ENCODE measurements at places on chromosomes 7 and 10.

DNA sequence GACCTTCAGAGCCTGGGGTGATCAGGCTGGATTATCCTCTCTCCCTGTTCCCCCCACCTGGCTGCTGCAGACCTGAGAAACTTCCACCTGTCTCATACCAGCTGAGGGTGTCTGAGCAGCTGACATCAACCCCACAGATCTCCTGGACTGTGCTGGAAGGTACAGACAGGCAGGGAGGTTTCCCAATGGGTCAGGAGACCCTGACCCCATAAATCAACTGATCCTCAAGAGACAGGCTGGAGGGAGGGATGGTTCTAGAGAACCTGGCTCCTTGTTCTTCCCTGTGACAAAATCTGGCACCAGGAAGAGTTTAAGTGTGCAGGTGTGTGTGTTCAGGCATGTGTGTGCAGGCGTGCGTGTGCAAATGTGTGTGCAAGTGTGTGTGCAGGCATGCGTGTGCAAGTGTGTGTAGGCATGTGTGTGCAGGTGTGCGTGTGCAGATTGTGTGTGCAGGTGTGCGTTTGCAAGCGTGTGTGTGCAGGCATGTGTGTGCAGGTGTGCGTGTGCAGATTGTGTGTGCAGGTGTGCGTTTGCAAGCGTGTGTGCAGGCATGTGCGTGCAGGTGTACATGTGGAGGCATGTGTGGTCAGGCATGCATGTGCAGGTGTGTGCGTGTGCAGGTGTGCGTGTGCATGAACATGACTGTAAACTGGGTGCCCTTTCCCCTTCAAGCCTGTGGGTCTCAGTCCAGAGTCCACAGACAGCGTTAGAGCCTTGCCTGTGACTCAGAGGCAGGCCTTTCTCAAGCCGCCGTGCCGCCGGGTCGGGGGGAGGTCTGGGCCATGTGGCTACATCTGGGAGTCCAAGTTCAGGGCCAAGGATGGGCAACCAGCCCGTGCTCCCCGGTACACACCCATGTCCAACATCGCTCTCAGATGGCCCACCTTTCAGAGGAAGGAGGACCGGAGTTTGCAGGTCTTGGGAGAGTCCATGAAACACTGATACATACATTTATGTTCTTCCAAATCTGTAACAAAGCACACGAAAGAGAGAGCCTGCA is 50.1 kb upstream of the ELN start:
- peak; percentile 54 for DNase-seq

GRCh38 chr7:12907774-12908173 is 220.3 kb downstream of the ARL4A start:
- no peak for DNase-seq

DNA sequence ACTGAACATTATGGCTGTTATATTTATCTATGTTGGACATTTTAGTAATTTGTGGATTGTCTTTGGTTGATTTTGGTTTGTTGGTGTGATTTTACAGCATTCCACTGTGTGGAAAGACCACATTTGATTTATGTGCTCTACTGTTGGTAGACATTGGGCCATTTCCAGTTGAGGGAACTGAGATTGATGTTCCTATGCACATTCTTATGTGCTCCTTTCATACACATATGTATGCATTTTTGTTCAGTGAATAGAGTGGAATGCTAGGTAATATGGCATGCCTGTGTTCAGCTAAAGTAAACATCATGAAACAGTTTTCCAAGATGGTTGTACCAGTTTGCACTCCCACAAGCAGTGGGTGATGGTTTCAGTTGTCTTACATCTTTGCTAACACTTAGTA is 15.1 kb downstream of the CACNB2 start:
- peak; percentile 48 for DNase-seq

DNA sequence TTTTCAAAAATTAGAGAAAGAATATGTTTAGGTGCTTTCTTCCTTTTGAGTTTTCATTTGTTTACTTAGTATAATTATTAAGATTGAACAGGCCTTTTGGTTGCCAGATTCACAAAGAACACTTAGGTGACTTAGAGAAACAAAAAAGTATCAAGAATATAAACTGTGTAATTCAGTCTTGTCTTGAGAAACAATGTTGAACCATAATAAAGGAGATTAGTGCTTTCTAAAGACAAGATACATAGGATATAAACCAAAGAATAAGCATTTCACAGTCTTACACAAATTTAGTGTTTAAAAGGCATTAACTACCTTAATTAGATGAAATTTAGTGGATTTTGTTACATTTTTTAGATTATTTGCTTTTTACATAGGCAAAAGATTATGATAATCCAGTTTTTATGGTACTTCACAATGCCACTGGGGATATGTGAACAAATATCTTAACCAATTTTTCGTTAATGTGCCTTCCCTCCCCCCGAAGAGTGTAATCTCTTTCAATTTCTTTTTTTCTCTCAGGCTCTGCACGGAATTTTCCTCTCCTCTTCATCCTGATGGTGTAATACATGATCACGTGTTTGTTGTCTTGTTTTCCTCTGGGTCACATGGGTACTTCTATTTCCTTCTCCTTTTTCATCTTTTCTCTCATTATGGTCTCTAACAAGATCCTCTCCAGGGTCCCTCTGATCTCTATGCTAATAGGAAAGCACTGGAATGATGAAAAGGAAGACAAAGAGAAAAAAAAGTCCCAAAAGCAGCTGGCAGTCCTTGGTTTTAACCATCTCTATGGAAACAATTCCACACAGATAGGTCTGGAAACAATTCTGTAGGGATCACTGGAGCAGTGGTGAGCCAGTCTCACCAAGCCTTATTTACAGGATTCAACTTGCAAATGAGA is 3.7 kb upstream of the HNRNPH3 start:
- peak; percentile 79 for DNase-seq

GRCh38 chr10:15254808-15255648 is 86.5 kb upstream of the NMT2 start:
- no peak for DNase-seq

DNA sequence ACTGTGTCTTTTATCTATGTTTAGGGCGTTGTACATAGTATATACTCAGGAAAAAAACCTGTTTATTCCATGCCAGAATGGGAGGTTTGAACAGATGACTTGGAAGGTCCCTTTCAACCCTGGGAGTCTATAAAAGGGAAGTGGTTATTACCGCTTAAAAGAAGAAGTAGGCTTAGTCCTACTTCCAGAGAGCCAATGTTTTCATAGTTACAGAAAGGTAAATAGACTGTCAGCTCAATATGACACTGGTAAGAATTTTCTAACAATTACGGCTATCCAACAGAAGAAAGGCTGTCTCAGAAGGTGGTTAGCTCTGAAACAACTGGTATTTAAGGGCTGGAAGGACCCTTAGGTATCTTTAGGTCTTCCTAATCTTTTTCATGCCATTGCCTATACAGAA is 1.1 kb upstream of the TFAM start:
- no peak for DNase-seq

- no peak for DNase-seq
Measured at GRCh38 chr7:38757931-38758330, 126.8 kb upstream of the AMPH start.

- peak; percentile 80 for DNase-seq
Measured at GRCh38 chr10:69446650-69447151, 4.6 kb upstream of the TSPAN15 start.

DNA sequence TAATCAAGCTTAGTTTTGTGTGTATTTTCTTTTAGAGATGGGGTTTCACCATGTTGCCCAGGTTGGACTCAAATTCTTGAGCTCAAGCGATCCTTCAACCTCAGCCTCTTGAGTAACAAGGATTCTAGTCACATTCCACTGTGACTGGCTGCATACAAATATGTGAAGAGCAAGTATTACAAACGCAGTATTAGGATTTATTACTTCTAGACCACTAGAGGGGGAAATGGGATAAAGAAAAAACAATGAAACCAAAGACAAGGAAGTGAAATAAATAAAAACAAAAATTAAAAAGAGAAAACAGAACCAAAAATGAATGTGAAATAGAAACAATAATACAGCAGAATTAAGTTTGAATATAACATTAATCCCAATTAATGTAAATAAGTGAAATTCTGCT is 308.7 kb downstream of the ANKRD30A start:
- DNase-seq, result no peak

GRCh38 chr7:16691241-16691640 is 45.3 kb downstream of the BZW2 start:
- DNase-seq, result no peak

- no peak for DNase-seq
Measured at GRCh38 chr7:107100824-107101223, 56.3 kb downstream of the PRKAR2B start.

DNA sequence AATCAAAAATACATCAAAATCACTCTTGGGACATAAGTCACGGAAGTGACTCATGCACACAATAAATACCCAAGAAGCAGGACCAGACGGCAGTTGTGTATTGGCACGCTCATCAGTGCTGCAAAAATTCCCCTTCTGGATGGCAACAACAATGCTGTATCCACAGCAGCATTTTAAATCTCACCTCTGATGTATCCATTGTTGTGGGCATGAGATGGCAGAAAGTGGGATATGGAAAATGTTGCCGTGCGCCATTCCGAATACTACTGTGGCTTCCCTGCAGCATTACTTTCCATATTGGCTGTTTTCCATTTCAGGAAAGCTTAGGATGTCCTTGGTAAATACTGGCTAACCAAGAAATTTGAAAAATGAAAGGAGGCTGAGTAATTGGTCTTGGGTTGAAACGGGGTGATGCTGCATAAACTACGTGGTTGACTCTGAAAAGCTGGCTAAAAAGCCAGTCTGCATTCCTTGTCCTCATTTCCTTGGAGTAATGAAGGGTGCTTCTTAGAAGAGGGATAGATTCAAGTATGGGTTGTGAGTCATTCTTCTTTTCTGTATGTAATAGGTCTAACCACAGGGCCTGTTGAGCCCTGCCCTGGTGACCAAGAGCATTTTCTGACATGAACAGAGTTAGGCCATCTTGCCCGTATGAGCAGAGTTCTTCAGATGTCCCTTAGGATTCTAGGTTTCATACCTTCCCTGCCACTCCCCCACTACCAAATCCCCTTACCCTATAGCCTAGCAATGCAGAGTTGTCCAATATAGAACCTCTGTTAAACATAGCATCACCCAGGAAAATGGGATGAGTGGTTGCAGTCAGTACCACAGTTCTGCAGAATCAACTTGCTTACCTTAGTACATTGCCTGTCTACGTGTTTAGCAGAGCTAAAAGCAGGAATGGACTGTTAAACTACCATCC is 36.3 kb upstream of the TOMM7 start:
- peak; percentile 99 for DNase-seq

GRCh38 chr7:40714363-40715052 is 579.7 kb downstream of the SUGCT start:
- peak; percentile 33 for DNase-seq

GRCh38 chr7:95718577-95719410 is 53.6 kb upstream of the DYNC1I1 start:
- DNase-seq, result peak; percentile 43

DNA sequence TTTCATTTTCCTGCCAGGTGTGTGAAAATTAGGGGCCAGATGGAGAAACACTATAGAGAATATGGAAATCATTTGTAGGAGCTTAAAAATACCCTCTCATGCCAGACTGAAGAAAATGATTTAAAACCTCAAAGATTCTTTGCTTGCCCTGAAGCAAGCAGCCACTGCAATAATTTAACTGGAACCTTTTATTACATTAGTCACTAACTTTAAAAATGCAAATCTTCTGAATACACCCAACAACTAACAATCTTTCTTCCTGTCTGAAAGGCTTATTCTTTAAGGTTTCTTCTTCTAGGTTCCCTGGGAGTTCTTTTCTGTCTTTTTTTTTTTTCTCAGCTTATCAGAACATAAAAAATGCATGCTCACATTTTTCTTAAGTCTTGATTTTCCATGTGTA is 238.5 kb upstream of the KMT2E start:
- no peak for DNase-seq

DNA sequence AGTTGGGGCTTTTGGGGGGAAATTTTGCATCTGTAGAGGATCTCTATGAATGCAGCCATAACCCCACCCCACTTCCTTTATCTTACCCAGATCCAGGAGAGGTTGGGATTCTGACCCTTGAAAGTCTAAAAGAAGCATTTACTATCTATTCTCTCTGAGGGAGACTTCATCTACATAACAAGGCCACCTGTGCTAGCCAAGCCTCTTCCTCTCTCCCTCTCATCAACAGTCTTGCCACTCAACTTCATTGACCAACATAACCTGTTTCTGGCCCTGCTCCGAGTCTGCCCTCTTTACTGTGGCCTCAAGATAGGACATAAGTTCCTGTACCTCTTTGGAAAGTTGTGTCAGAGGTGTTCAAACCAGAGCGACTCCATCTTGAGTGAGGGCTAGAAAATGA is 19.4 kb downstream of the TUBAL3 start:
- no peak for DNase-seq

DNA sequence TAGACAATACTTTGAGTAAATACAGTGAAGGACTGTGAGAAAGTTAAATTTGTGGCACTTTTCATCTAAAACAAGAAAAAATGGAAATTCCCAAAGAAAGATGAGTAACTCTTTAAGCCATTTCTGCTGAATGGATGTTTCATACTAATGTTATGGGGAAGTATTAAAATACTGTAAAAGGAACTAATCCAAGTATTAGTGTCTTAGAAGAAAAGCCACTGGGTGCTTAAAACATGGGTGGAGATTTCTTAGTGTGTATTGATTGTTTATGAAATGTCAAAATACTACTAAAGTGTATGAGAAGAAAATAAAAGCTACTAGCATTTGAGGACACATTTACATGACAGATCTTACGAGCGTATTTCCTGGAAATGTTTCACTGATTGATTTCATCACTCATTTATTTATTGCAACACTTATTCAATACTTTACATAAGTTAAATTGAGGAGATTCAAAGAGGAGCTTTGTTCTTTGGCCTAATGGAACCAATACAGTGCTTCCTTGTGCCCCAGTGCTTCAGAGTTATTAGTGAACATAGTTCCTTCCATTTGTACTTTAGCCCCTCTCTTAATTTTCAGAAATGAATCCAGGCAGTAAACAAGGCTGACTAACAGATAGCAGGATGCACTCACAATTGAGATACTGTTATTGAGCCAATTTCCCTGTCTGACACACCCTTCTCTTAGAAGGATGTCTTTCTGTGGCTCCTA is 155.5 kb upstream of the AHR start:
- peak; percentile 55 for DNase-seq

DNA sequence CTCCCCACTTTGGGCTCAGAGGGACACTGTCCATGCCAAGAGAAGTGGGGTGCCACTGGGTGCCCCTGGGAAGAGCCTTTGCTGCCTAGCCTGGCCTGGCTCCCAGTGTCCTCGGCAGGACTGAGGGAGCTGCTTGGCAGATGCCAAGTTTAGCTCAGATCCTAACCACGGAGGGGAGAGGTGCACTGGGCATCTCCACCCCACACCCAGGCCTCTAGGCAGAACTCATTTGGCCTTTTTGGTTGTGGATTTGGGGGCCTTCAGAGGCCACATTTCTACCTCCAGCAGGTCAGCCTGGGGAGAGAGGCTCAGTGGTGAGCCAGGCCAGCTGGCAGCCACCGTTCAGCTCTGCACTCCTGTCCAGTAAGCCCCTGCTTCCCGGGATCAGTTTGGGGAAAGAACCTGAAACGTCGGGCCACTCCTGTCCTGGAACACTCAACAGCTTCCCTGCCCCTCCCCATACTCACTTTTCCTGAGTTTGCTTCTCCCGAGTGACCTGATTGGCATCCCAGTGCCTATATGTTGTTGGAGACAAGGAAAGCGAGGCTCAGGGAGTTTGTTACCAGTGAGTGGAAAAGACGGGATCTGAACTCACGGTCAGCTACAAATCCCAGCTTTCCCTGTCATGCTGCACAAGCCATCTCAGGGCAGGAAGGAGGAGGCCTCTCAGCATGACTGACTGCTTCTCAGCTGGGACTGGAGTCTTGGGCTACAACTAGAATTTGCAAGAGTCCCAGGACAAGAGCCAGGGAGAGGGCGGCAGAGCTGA is 11.2 kb upstream of the CXCL12 start:
- DNase-seq, result no peak

All from fibroblast of mammary gland (primary cell).